Gastrocnemius medialis (tissue), 4 donors: ENCODE measurements at places on chromosomes 3 and 15. TPM values are rescaled to one million over a fixed set of nuclear protein-coding genes. Genes with fewer than 3 reads are reported as not detected.

SAMMSON gene
- not detected for total RNA-seq

DNA sequence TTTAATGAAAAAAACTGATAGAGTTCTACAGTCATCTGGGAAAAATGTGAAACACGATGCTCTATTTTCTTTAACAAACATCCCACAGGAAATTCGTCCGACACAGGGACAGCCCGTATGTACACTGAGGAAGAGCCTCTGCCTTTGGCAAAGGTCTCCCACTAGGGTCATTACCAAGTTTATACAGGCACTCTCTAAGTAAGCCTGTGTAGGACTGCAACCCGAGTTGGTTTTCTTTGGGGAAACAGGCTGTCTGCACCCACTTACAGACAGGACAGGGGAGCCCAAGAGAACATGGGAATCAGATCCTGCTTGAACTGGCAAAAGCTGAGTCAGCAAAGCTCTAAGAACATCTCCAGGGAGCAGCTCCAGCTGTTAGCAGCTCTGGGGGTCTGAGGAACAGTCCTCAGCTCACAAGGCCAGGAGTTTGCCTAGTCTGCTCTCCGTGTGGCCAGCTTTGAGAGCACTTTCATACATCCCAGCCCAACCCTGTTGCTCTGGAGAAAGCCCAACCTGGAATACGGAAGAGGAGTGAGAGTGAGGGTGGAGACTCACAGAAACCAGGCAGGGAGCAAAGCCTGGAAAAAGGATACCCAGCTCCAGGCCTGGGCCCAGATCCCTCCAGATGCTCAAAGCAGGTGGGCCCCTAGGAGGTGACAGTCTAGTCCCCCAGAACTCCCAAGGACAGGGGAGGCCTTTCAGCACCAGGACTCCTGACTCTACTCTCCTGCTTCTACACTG, 1.9 kb downstream of the TBC1D2B start:
- DNase-seq: peak; percentile 35
- no peaks in the 10 kb centered on the region for H3K36me3 ChIP-seq
- H3K27me3 ChIP-seq: no peaks in the 10 kb centered on the region
- peak overlapping the region; percentile 83 for H3K27ac ChIP-seq
- H3K4me3 ChIP-seq: peak overlapping the region; percentile 89

GRCh38 chr3:114285648-114286230, 8.1 kb upstream of the TIGIT start:
- H3K27me3 ChIP-seq: no peaks in the 10 kb centered on the region
- H3K27ac ChIP-seq: no peak overlapping the region
- no peak for DNase-seq
- no peak overlapping the region for H3K4me3 ChIP-seq

DNA sequence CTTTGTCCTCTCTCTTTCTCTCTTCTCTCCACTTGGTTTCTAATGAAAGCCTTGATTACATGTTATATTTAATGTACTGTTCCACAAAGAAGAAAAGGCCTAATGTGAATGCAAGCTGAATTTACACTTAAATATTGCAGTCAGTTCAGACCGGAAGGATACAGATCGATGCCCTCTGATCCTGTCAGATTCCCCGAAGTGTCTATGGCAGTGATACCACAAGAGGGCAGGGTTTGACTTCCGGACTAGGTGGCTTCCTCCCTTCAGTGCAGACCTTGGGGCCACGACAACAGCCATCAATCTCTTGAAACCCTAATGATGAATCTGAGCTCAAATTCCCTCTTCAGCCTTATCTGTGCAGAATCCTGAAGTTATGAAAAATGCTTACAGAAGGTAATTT, 29.5 kb downstream of the AGTR1 start:
- H3K27ac ChIP-seq: no peak overlapping the region
- DNase-seq: no peak
- no peaks in the 10 kb centered on the region for H3K27me3 ChIP-seq
- H3K36me3 ChIP-seq: no peaks in the 10 kb centered on the region
- H3K4me1 ChIP-seq: no peaks in the 10 kb centered on the region

SHC4 gene
- not detected for total RNA-seq

XCR1 gene
- total RNA-seq: 0.04 TPM

- H3K4me1 ChIP-seq: no peaks in the 10 kb centered on the region
- H3K4me3 ChIP-seq: no peak overlapping the region
- no peak for DNase-seq
- no peak overlapping the region for H3K27ac ChIP-seq
Observed at GRCh38 chr3:172341482-172342059, 106.7 kb downstream of the GHSR start.
